Activated naive CD4-positive, alpha-beta T cell (primary cell): ENCODE measurements at places on chromosomes 7 and 10.
A peak's percentile ranks its signal among the peaks of the same experiment; 100 is the strongest.

DNA sequence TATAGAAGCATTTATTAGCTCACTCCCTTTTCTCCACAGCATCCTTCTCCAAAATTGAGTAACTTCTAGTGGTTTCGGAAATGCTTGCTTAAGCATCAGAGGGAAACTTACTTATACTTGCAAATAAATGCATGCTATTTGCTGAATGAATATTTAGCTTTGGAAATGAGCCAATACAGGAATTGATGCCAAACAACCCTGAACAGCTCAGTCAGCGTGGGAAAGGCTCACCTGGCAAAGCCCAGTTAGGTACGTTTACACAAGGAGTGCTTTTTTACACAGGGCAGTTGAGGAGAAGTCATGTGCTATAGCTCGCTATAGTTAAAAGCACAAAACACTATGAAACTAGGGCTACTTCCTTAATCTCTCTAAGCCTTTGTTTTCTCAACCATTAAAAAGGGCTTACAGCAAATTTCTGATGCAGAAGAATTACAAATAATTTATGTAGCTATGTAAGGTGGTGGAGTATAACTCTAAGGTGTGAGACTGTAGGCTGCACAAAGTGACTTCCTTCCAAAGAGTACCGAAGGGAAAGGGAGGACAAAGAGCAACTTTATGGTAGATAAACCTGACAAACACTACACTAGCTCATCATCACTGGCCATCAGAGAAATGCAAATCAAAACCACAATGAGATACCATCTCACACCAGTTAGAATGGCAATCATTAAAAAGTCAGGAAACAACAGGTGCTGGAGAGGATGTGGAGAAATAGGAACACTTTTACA is 498.2 kb downstream of the PHTF2 start:
- no peak for DNase-seq

DNA sequence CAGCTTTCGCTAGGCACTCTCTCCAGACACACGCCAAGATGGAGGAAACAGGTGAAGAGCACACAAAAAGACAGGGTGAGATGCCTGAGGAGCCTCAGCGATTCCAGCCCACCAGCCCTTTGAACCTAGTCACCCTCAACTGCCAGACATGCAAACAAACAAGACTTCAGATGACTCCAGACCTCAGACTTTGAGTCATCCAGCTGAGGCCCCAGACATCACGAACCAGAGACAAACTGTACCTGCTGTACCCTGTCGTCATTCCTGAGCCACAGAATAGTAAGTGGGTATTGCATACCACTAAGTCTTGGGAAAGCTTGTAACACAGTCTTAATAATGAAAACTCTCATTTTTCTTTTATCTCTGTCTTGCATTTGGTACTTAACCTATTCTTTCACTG is 126.6 kb upstream of the LSM8 start:
- no peak for DNase-seq

DNA sequence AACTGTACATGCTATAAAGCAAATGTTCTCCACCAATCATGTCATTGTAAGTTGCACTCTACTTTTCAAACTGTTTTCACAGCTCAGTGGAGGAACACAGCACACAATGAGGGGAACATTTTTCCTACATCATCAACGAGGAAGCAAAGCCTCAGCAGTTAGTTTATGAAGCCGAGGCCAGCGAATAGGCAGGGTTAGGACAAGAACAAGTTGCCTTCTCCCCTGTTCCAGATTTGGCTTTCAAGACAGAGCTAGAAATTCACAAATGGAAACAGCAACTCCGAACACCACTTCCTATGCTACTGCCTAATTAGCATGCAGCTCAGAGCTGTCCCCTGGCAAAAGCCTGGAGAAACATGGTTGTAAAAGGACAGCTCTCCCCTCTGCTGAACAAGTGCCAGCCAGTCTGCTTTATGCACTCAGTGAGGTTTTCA is 19.8 kb downstream of the ITGB8 start:
- DNase-seq: no peak

- peak; percentile 59 for DNase-seq
These were observed at the start of gene LRCH4 for GRCh38 chr7:100585511-100586265. LRCH4 (minus strand) TSS chr7:100586129; CDS start chr7:100586100, 29 bp downstream.

DNA sequence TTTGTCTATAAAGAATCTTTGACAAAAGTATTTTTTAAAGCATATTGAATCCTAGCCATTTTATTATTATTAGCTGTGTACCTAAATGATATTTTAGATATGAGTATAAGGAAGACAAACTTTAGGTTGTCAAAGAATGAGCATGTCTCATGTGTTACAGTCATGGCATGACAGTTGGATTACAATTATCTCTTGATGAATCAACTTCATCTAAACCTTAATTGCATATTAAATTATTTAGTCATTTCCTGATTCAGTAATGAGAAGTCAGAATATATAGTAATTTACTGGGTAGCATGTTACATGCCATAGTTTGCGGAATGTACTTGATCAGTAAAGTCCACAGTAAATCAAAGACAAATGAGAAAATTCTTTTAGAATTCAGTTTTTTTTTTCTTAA is 59.2 kb downstream of the MAPK8 start:
- DNase-seq: no peak

DNA sequence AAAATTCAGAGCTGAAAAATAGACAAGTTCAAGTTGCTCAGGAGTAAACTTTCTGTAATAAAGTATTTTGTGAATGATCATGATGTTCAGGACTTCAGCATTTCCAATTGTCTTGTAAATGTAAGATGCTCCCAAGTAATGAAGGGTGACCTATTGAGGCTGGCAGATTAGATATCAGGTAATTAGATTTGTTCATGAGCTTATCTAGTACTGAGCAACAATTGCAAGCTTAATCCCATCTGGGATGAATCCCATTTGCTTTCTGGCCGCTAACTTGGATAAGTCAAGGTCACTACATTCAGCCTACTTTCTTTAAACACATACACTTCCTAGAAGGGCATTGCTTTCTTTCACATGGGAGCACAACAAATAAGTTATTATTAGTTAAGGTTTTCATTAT is 82.4 kb upstream of the ITGB1 start:
- no peak for DNase-seq

- DNase-seq: no peak
These were observed 305.1 kb downstream of the GRID1 start for GRCh38 chr10:86061278-86062197.

DNA sequence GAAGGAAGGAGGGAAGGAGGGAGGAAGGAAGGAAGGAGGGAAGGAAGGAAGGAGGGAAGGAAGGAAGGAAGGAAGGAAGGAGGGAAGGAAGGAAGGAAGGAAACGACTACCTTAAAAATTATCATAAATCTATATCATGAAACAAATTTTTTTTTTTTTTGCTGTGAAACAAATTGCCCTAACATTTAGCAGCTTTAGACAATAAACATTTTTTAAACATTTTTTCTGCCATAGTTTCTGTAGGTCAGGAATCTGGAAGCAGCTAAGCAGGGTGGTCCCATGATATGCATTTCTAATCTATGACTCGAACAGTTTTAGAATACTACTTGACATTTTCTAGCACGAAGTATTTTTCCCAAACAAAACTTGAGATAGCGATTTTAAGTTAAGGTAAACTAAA is 42.9 kb upstream of the TSPAN13 start:
- no peak for DNase-seq

DNA sequence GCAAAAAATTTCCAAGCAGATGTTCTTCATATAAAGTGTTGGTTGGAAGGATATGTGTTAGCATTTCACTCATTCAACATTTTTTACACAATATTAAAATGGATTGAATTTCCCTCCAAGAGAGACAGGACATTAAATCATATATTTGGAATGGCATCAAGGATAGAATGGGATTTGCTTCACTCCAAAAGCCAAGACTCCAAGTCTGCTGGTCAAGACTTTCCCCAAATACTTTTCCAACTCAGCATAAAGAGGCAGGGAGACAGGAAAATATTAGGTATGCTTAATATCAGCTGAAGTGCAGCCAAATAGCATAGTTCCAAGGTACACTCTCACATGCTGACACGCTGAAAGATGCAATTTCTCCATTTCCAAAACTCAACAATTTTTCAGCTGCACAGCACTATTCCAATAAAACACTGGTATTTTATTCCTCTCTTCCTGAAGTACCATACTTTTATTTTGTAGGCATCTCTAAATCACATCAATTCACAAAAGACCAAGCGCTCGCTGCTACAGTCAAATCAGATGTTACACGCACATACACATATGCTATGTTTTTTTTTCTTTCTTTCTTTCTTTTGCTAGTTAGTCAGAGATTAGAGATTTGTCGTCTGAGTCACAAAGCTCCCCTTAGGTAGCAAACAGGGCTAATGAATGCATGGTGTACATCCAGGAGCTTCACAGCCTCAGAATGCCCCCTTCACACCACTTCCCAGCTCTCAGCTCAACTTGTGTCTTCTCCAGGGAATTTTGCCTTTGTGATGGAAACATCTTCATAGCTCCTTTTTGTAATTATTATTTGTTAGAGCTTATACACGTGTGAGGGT is 1033.8 kb upstream of the AUTS2 start:
- DNase-seq: no peak

DNA sequence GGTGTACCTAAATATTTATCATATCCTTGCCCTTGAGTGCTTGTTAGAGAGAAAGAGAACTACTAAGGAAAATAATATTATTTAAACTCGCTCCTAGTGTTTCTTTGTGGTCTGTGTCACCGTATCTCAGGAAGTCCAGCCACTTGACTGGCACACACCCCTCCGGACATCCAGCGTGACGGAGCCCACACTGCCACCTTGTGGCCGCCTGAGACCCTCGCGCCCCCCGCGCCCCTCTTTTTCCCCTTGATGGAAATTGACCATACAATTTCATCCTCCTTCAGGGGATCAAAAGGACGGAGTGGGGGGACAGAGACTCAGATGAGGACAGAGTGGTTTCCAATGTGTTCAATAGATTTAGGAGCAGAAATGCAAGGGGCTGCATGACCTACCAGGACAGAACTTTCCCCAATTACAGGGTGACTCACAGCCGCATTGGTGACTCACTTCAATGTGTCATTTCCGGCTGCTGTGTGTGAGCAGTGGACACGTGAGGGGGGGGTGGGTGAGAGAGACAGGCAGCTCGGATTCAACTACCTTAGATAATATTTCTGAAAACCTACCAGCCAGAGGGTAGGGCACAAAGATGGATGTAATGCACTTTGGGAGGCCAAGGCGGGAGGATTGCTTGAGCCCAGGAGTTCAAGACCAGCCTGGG is 11.4 kb downstream of the SERPINE1 start:
- peak; percentile 67 for DNase-seq

DNA sequence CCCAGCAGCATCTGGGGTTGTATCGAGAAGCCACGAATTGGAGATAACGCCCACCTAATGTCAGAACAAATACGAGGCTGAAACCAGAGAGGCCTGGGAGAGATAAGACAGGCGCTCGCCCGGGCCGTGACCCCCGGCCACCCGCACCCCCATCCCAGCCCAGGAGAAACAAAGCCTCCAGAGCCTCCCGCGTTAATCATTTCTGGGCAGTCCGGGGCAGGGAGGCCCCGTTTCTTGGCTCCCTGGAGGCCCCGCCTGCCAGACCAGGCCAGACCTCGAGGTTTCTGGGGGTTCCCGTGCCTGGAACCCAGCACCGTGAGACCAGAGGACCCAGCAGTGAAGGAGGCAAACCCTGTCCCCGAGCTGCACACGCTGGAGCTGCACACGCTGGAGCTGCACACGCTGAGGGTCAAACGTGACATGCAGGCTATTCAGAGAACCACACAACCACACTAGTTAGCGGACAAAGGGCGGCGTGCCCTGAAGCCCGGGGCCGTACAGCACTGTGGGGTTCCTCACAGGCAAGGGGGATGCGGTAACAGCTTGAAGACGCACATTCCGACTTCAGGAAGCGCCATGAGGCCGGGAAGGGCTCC is 53.4 kb downstream of the FOXL3 start:
- no peak for DNase-seq

GRCh38 chr10:75425291-75426079 is 5.9 kb upstream of the LRMDA start:
- no peak for DNase-seq

DNA sequence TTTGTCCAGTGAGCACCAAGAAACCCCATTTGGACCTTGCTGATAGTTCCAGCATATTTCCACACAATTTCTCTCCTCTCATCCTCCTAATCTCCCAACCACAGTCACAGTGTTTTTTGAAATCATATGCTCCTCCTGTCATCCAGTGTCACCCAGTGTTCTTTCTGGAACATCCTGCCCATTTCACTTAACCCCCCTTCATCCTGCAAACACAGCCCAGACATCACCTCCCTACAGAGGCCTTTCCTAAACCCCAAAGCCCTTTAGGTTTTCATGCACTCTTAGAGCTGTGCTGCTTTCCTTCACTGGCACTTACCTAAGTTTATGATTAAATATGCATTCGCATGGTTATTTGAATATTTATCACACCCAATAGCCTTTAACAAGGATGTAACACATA is 1158.0 kb upstream of the C7orf33 start:
- DNase-seq: no peak

DNA sequence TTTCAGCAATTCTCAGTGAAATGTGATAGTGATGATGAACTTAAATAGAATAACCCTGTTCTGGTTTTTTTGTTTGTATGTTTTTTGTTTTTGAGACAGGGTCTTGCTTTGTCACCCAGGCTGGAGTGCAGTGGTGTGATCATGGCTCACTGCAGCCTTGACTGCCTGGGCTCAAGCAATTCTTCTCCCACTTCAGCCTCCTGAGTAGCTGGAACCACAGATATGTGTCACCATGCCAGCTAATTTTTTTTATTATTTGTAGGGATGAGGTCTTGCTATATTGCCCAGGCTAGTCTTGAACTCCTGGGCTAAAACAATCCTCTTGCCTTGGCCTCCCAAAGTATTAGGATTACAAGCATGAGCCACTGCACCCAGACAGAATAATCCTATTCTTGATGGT is 14.3 kb upstream of the COL17A1 start:
- no peak for DNase-seq

DNA sequence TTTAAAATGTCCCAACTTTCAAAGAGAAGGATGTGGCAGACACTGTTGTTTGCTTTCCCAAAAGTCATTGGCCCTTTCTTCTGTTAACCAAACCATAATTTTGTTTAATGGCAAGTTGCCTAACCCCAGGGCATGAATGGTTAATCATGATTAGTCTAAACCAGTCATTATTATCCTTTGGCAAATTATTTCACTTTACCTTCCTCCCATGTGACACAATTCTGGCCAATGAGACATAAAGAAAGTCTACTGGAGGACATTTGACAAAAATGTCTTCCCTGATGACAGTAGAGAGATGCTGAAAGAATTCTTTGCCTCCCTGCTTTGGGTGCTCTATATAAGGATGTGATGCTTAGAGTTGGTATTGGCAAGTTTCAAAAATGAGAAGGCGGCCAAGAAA is 101.9 kb downstream of the PODXL start:
- no peak for DNase-seq

- DNase-seq: no peak
These were observed 195.4 kb downstream of the SKIDA1 start for GRCh38 chr10:21329995-21330627.

DNA sequence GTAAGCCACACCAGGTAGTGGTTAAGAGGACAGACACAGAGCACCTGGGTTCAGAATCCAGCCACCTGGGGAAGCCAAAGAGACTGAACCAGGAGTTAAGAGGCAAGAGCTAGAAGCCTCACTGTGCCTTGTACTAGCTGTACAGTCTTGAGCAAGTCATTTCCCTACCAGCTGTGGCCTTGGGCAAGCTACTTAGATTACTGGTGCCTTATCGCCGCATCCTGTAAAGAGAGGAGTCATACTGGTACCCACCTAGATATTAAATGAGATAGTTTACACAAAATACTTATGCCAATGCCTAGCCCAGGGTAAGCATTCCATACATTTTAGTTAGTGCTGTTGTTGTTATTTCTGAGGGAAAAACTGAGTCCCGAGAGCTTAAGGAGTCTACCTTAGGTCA is 47.7 kb downstream of the HABP2 start:
- no peak for DNase-seq
